Suprapubic skin (tissue), 4 donors: ENCODE measurements at places on chromosomes 2 and 18.

DNA sequence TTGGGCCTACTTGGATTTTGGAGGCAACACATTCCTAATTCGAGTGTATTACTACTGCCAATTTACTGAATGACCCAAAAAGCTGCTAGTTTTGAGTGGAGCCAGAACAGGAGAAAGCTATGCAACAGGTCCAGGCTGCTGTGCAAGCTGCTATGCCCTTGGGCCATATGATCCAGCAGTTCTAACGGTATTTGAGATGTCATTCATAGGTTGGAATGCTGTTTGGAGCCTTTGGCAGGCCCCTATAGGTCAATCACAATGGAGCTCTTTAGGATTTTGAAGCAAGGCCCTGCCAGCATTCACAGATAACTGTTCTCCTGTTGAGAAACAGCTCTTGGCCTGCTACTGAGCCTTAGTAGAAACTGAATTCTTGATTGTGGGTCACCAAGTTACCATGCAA is 368.7 kb downstream of the CDH19 start:
- DNase-seq: no peak

DNA sequence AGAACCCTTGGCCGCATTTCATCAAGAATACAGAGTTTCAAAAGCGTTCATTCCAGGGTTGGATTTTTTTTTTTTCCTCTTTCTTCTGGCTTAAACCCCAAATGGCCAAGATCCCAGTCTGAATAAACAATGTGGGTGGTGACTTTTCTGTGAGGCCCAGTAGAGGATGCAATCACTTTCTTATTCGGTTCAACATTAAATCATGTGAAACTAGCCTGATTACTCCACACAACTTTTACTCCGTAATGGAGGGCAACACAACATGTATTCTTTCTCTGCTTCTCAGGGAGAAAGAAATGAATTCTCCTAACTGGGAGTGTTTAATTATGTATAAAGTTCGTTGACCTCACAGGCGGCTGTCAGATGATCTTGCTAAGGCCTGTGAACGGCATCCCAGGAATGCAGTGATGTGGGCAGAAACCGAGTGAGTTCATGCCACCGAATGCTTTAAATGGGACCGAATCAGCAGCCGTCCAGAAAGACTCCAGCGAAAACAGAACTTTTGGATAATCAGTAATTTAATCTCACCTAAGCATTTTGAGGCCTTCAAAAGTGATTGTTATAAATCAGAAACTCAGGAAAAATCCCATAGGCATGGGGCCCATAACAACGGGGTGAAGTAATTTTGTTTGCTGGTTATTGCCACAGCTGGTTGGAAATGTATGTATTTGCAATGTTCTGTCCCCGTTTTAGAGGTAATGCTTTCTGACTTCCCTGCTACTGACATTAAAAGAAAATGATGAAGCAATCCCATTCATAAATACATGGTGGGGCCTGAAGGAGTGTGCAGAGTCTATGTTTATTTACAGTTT is 81.5 kb downstream of the BCL2 start:
- no peak for DNase-seq

GRCh38 chr2:160408959-160409291 is 84.7 kb downstream of the RBMS1 start:
- no peak for DNase-seq

DNA sequence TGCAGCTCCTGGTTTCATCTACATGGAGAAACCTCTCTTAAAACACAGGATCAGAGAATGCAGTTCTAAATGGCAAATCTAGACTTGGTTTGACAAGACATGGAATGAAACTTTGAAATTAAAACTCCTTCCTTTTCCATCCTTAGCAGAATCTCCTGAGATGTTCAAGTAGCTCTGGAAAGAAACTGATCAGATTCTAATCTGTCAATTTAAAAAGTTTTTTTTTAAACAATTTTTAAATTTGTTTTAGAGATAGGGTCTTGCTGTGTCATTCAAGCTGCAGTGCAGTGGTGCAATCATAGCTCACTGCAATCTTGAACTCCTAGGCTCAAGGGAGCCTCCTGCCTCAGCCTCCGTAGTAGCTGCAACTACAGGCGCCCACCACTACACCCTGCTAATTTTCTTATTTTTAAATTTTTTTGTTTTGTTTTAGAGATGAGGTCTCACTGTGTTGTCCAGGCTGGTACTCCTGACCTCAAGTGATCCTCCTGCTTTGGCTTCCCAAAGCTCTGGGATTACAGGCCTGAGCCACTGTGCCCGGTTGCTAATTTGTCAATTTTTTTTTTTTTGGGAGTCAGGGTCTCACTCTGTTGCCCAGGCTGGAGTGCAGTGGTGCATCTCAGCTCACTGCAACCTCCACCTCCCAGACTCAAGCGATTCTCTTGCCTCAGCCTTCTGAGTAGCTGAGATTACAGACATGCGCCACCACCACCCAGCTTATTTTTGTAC is 216.7 kb downstream of the TGIF1 start:
- no peak for DNase-seq

DNA sequence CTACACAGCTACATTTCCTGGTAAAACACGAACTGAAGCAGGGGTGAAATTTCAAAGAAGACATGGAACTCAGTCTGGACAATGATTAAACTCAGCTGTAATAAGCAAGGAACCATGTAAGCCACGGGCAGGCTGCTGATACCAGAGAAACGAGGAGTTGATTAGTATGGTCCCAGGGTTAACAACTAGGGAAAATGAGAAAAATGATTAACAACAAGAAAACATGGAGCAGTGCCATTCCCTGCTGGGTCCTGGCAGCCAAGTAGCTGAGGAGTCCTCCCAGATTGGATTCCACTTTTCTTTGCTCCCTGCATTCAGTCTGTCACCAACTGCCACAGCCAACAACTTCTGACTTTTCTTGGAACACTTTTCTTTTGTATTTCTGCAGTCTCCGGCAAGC is 517.0 kb upstream of the KLHL29 start:
- DNase-seq: no peak

DNA sequence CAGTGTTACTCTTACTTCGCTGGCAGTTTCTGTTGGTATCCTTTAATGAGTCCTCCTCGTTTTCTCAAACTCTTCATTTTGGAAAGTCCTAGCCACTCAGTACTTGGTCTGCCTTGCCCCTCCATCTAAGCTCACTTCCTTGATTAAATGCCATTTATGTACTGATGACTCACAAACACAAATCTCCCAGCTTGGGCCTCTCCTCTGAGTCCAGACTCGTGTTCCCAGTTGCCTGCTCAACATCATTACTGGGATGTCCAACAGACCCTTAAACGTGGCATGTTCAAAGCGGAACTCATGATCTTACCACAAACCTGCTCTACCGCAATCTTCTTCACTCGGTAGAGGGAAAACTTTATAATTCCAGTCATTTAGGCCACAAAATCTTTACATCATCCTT is 13.8 kb upstream of the CCDC68 start:
- no peak for DNase-seq

GRCh38 chr2:6352247-6352646 is 513.5 kb downstream of the CMPK2 start:
- DNase-seq: no peak
